ENCODE measurements at places on chromosomes 6 and 20.

DNA sequence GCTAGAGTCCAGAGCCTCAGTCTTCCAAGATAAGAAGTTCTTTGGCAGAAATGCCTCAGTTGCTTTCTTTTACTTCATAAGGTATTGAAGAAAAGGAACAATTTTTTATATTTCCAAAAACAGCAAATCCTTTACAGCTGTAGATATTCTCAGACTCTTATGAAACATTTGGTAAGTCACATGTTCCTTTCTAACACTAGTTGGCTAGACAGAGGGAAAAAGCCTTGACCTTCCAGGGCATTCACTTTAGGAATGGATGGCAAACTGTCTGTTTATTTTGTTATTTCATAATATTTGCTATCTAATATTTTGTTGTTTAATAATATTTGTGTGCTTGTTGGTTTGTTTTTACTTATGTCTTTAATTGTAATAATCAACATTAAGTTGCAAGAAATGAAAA lies 140.8 kb downstream of the PTPRK start:
- no peak for DNase-seq

DNA sequence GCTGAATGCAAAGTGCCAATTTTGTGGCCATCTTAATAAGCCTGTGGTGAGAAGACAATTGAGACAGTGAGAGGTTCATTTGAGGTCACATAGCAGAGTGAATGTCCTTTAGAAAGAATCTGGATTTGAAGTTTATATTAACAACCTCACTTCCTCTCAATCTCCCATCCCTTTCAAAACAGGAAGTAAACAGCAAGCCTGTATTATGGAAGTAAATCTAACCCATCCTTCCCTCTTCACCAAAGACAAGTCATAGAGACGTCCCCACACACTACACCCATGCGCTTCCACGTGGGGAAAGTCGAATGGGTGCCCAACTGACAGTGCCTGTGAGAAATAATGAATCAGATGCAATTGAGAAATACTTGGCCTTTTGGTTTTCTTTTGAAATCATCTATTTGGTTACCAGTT lies 28.8 kb upstream of the CCND3 start:
- DNase-seq = no peak

DNA sequence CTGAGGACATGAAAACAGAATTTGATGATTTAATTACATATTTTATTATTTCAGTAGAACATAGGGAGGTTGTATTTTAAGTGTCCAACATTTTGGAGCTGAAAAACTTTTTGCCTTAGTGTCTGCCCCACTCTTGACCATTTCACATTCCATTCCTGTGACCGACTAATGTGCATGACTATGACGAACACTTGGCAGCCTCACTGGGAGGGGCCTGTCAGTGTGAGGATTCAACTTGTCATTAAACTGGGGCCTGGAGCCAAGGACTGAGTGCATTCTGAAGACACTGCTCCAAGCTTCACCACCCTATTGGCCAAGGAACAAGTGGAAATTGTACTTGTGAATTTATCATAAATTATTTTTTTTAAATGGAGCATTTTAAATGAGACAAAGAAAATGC lies 661.3 kb downstream of the BCKDHB start:
- DNase-seq = no peak

GRCh38 chr20:32484225-32484957 lies 100.7 kb downstream of the NOL4L start:
- no peak for DNase-seq

- no peak for DNase-seq
Measured at GRCh38 chr6:135118134-135118730, 62.9 kb upstream of the MYB start.

DNA sequence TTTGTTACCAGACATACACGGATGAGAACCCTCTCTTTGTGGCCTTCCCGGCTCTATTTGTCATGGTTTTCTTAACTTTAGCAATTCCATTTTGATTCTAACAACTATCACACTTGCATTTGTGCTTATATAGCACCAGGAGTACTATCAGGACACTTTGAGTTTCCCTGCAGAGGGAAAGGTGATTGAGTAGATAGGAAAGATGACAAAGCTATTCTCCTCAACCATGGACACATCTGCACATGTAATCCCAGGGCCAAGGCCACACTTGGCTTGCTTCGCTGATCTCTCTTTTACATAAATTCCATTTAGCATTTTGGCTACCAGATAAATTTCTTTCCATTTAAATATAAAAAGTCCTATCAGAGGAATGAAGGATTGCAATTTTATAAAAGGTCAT lies 23.3 kb upstream of the CFAP206 start:
- DNase-seq = no peak

GRCh38 chr6:97081010-97081590 lies 156.6 kb downstream of the KLHL32 start:
- DNase-seq = no peak

GRCh38 chr6:122702841-122703240 lies 76.7 kb upstream of the FABP7 start:
- DNase-seq = no peak

DNA sequence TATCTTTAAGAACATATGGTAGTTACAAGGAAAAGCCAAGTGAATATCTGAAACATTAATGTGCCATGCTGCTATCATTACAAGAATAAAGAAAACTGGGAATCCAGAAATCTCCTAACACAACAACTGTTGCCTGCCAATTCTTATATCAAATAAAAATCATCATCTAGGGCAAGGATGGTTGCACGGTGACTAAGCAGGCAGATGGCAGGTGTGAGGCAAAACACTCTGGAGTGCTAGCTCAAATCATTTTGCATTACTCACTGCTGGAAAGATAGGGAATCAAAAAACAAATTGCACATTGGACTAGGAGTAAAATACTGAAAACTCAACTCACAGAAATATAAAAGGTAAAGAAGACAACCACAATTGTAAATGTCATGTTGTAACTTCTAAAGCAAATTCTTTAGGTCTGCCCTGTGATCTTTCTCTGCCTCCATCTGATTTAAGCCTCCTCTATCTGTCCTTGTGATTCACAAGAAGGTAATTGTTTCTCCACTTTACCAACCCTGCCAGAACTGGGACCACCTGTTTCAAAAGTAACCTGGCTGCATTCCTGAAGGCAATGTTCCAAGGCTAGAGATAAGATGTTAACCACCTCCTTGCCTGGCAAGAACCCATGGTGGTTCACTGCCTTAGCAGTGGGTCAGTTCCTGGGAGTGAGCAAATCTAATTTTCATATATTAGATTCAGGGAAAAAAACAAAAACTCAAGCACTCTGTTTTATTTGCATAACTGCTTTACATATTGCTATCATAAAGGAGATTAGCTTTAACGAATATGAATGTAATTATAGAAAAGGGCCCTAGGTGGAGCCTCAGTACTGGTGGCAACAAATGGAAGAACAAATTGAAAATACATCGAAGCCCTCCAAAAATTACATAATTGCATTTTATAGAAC lies 33.1 kb upstream of the LCA5 start:
- no peak for DNase-seq

- no peak for DNase-seq
Measured at GRCh38 chr6:125784365-125784764, 6.4 kb upstream of the NCOA7 start.

DNA sequence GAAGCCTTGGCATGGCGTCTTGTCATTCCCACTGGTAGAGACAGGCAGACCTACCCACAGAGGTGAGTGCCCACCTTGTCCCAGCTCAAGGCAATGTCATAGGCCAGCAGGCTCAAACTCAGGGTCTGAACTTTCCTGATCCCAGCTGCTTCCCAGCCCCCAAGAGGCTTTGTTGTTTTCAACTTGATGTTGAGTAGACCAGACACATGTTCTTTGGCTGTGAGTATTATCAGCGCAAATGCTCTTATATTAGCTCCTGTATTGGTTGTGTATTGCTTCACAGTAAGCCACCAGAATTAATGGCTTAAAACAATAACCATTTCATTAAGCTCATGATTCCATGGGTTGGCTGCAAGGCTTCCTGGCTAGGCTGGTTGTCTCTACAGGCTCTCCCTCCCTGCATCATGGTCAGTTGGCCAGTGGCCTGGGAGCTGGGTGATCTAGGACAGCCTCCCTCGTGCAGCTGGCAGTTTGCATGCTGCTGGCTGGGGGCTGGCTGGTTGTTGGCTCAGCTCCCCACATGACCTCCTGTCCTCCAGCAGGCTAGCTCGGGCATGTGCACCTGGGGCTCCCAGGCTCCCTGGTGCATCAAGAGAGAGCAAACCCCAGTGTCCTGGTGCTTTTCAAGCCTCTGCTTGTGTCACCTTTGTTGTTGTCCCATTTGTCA lies 21.6 kb downstream of the TOX2 start:
- no peak for DNase-seq

DNA sequence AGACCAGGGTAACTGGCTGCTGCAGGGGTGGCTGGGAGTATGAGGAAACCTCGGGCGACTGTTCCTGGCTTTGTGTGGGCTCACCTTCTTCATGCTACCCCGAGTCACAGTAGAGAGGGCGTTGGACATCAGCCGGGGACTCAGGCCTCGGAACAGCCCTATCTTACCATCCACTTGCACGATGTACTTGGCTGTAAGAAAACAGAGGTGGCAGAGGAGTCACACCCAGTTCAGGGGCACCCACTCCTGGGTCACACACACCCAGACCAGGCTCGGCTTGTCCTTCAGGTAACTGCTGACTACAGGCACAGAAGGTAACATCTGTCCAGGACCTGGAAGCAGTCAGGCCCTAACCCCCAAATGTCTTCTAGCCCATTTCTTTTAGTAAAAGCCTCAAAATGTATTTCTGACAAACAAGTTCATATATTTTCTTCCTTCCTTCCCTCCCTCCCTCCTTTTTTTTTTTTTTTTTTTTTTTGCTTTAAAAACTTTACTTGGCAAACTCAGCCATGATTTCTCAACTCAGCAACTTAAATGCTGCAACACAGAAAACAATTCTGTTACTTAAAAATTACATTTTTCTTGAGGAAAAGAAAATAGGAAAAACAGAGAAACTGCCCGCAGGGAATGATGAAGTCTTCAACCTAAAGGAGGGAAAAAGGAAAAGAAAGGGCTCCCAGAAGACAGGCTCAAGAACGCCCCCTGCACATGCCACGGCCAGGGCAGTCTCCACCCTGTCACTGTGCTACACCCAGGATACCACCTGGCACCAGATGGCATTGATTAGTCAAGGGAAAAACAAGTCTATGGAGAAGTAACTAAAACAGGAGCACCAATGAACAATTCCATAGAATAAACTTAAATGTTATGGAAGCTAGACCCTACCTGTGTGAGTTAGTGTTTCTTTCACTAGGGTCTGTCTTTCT lies 7.3 kb downstream of the MTCH1 start:
- no peak for DNase-seq

DNA sequence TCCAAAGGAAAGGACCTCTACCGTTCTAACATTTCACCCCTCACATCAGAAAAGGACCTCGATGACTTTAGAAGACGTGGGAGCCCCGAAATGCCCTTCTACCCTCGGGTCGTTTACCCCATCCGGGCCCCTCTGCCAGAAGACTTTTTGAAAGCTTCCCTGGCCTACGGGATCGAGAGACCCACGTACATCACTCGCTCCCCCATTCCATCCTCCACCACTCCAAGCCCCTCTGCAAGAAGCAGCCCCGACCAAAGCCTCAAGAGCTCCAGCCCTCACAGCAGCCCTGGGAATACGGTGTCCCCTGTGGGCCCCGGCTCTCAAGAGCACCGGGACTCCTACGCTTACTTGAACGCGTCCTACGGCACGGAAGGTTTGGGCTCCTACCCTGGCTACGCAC lies 18.8 kb downstream of the PRDM1 start:
- no peak for DNase-seq

- DNase-seq = no peak
Measured at GRCh38 chr6:140684776-140685550, 1310.5 kb upstream of the CITED2 start.

- DNase-seq = no peak
Measured at GRCh38 chr6:33908025-33908424, 104.2 kb upstream of the MLN start.

- no peak for DNase-seq
Measured at GRCh38 chr6:30885999-30886896, 1.9 kb downstream of the DDR1 start.
